ENCODE measurements at places on chromosomes 1 and 21.
A peak's percentile ranks its signal among the peaks of the same experiment; 100 is the strongest.

- DNase-seq, result no peak
These were observed 84.1 kb upstream of the NEGR1 start for GRCh38 chr1:72366466-72366865.

GRCh38 chr1:116417678-116418077, 44.6 kb downstream of the ATP1A1 start:
- DNase-seq, result no peak

GRCh38 chr1:222187566-222188332, 360.2 kb downstream of the HHIPL2 start:
- DNase-seq, result no peak

DNA sequence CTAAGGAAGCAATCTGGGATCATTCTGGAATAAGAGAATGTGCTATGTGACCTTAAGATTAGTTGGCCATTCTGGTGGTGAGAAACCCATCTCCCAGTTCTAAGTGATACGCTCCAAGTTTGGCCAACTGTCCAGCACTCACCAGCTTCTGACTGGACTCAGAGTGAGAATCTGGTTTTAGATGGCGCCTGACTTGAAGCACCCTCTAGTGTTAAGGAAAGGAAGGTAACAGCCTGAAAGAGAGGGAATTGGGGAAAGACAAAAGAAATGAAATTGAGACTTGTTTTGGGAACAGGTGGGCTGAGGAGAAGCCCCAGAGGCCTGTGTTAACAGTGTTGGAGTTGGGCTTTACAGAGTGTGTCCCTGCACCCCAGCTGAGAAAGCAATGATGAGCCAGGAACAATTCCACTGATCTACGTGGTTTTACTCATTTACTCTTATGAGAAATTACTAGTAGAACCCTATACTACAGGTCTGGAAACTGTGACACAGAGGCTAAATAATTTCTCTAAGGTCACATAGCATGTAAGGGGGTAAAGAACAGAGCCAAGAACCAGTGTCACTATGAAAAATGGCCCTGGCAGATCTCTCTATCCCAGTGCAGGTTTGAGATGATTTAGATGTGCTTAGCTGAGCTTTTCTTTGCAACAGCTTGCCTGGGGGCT, 9.3 kb upstream of the FCAMR start:
- DNase-seq, result no peak

- no peak for DNase-seq
These were observed 250.9 kb upstream of the DAB1 start for GRCh38 chr1:57674801-57675200.

DNA sequence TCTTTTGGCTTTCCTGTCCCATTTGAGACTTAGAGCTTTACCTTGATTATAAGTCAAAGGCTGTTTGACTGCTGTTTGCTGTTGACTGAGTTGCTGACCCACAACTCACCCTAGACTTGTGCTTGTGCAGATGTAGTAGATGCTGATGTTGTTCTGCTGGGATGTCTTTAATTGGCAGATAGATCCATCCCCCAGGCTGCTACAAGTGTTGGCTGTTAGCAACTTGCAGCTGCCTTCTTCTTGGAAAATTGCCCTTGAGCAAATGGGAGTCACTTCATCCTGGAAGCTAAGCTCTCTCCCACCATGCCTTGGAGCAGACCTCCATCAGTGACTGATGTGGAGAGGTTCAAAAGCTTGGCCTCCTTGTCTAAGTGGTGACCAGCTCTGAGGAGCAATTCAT, 139.3 kb upstream of the KIAA0040 start:
- DNase-seq, result no peak

DNA sequence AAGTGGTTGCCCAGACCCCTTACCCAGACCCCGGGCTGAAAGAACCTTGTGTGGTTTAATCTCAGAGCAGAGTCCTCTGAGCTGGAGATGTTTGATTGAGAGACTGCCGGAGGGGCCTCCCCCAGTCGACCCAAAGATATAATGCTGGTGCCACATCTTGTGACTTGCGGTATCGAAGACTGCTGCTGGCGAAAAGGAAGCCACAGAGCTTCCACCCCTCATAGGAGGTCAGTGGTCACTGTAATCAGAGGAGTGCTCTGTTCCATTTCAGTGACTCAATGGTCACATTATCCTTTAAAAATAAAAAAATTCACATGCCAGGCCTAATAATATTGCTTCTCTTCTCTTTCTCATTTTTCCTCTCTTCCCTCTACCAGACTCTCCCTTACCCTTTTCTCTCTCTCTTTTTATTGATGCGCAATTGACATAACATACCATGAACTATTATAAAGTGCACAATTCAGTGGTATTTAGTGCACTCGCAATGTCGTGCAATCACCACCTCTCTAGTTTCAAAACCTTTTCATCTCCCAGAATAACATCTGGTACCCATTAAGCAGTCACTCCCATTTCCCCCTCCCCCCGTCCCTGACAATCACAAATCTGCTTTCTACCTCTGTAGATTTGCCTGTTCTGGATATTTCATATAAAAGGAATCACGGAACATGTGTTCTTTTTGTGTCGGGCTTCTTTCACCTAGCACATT, 52.6 kb upstream of the LYST start:
- no peak for DNase-seq

DNA sequence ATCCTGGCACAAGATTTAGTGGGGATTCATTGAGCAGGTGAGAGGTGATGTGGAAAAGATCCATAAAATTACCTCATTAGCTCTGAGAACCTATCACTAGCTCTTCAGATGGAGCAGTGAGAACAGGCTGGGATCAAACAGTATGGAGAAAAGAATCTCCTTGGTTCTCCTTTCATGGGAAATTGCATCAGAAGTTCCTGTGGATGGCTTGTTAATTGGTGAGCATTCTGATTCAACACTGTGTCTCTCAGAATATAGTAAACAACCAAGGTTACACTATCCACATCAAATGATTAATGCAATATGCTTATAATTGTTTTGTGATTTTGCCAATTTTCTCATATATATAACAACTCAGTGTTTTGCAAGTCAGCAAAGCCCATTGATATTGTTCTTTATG, 8.3 kb upstream of the CD55 start:
- no peak for DNase-seq

- DNase-seq, result no peak
These were observed 68.7 kb downstream of the TEX35 start for GRCh38 chr1:178581351-178582303.

- DNase-seq, result no peak
These were observed 19.4 kb downstream of the ARMH1 start for GRCh38 chr1:44693900-44694299.

- DNase-seq, result no peak
These were observed 83.8 kb upstream of the HOOK1 start for GRCh38 chr1:59730759-59731478.

DNA sequence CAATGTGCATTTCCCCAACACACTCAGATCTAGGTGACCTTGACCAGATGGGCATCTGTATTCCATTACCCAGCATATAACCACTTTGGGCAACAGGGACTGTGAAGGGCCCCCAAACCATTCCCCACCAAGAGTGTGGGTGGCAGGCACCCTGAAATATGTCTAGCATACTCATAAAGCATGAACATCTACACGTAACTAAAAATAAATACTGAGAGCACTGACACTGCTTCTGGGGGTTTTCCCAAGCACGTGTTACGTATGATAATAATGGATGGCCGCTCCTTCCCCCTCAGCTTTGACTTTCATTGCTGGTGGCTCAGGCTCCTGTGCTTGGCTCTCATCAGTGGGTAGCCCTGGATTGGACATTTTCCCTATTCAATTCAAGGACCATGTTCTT, 39.1 kb downstream of the IGSF3 start:
- no peak for DNase-seq

DNA sequence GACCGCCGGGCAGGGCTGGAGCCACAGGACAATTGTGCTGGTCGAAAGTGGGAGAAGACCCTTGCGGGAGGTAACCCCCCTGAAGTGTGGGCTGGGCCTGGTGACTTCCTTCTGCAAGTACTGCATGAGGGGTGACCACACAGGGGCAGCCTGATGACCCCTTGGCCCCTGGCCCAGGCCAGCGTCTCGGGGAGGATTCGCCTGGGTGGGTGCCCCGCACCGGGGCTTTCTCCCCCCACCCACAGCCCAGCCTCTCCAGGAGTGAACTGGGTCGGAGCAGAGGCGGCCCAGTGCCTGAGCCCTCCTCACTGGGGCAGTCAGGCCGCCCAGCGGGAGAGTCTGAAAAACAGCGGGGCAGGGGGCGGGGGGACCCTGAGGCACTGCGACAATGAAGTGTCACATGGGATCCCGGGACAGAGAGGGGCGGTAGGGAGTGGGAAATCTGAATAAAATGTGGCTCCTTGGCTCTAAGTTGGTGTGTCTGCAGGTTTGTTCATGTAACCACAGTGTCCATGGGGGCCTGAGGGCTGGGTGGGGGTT, 1.6 kb upstream of the DNMT3L start:
- DNase-seq, result no peak

- DNase-seq, result no peak
These were observed 57.6 kb upstream of the CRB1 start for GRCh38 chr1:197210426-197210825.

DNA sequence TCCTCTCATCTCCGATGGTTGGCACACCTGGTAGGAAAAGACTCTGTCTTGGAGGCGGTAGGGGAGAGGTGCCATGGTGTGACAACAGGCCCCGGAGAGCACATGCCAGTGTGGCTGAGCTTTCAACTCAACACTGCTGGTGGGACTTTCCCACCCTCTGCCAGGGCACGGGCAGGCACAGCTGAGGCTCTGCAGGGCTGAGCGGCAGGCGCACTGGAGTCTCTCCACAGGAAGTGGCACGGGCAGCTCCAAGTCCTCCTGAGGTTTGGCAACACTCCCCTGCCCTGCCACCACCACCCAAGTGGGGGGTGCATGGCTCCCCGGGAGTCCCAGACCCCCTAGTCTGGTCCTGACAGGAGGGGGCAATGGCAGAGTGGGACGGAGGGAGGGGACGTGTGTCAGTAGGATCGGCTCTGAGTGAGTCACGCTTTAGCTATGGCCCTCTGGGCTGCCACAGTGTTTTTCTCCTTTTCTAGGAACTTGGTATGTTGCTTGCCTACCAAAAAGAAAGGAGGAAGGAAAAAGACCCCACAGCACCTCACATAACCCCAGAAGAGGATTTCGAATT, 27.3 kb upstream of the EVA1B start:
- DNase-seq, result peak; percentile 13

DNA sequence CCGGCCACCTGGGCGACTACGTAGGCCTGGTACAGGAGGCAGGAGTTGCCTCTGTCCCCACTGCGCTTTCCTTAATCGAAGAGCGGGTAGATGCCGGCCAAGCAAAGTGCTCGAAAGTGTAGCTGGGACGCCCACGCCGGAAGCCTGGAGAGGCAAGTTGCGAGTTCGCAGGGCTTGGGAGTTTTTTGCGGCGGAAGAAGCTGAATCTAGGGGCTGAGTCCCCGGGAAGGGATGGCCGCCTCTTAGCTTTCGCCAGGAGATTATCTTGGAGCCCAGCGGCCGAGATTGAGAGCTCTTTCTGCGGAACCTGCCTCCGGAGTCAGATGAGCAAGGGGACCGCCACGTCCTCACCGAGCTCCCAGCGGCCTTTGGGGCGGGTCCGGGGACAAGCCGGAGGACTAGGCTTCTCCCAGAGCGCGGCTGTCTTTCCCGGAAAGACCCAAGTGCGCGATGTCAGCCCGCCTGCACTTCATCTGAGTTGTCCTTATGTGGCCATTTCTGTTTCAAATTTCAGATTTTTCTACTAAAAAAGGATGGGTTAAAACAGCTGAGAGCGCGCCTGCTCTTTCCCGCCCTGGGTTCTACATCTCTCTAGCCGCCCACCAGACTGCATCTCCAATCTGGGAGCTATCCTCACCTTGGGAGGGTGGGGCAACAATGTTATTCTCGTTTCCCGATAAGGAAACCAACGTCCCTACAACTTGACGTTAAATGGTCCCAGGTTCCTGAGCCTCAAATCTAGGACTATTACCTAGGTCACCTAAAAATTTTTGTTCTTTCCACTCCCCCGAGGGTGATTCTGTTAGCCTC, 12.4 kb upstream of the TBX15 start:
- DNase-seq, result no peak

DNA sequence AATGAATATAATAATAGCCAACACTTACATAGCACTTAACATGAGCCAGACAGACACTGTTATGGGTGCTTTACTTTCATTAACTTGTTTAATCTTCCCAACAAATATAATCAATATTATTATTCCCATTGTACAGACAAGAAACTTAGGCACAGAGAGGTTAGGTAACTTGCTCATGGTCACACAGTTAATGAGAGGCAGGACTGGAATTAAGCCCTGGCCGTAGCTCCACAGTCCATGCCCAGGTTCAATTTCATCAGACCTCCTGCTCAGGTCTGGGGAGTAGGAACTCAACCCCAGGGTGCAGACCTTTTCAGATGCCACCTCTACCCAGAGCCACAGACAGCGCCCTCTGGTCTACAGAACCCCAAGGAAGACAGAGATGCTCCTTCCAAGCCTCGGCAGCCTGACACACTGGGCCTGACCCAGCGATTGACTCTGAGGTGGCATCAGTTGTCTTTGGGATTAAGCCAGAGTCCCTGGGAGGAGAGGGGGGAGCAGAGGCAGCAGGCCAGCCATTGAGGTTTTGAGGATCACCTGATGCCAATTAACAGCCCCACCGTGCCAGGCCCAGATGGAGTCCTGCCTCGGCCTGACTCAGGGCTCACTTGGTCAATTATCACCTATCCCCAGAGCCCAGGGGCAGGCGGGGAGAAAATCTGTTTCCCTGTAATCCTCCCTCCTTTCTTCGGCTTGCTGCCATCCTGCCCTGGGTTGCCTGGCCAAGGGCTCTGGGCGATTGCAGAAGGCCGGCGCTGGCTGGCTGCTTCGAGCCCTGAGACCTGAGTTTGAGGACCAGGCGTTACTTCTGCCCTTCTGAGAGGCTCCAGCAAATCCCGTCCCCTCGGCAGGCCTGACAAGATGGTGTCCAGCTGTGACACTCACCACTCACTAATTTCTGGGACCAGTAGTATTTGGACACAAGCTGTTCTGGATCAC, 116.7 kb downstream of the LACTBL1 start:
- DNase-seq, result no peak

- no peak for DNase-seq
These were observed 4.6 kb upstream of the ENAH start for GRCh38 chr1:225657462-225657989.

GRCh38 chr1:19341201-19342061, 29.3 kb downstream of the SLC66A1 start:
- peak; percentile 59 for DNase-seq

DNA sequence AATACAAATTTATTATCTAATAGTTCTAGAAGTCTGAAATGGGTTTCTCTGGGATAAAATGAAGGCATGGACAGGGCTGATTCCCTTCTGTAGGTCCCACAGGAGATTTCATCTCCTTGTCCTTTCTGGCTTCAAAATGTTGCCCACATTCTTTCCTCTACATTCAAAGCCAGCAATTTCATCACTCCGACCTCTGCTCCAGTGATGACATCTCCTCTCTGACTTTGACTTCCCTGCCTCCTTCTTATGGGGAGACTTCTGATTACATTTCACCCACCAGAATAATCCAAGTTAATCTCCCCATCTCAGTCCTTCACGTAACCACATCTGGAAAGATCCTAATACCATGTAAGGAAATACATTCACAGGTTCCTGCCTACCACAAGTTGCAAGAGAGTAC, 358.0 kb upstream of the C1orf87 start:
- DNase-seq, result no peak

Data from T-helper 2 cell (primary cell).